ENCODE measurements at places on chromosomes 7 and 10.

DNA sequence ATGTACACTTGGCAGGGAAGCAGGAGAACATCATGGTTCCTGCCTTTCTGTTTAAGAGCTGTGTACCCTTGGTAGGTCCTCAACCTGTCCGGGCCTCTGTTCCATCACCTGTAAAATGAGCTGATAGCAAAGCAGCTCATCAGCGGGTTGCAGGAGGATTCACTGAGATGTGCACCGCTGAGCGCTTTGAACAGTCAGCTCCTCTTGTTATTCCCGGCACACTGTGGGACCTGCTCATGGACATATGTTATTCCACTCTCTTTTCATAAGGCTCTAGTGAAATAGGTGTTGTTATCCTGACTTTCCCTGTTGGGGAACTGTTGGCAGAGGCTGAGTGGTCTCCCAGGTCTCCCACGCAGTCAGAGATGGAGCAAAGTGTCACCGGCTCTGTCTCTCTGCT, 497.5 kb upstream of the ZMIZ1 start:
- no peak for DNase-seq

GRCh38 chr7:46133072-46133471, 212.0 kb upstream of the IGFBP3 start:
- DNase-seq: no peak

- no peak for DNase-seq
Measured at GRCh38 chr7:22751341-22751740, 24.3 kb downstream of the IL6 start.

DNA sequence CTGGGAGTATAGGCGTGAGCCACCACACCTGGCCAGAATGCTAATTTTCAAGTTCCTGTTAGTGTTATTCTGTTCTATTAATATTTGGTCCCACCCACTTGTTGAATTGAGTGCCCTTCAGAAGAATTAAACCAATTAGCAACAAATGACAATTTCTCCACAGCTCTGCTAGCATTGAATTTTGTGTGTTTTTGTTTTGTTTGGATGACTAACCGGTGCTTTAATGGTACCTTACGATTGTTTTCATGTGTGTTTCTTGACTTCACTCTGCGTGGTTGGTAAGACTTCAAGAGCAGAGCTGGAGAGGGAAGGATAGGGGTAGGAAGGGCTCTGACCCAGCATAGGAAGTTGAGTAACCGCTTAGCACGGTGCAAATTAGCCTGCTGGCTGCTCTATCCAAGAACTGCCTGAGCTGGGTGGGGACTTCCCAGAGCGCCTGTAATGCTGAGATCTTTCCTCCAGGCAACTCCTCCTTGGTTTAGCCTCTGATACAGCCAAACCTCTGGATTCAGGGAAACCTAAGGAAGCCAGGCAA, 4.6 kb downstream of the ARPC1B start:
- DNase-seq: no peak

DNA sequence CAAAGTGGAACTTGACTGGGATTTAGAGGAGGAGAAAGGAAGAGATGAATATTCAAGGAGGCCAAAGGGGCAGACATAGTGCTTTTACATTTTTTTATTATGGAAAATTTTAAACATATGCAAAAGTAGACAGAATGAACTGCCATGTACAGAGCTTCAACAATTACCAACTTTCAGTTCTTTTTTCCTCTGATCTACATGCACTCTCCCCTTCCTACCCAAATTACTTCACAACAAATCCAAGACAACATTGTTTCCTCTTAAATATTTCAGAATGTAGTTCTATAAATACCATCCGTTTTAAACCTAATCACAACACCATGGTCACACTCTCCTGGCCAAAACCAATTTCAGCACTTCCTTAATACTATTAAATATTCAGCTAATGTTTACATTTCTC, 83.5 kb upstream of the FZD1 start:
- no peak for DNase-seq

- DNase-seq: no peak
Measured at GRCh38 chr7:135692055-135692454, 29.7 kb downstream of the STMP1 start.

- peak; percentile 66 for DNase-seq
Measured at GRCh38 chr10:14184841-14185315, 145.8 kb downstream of the FRMD4A start.

DNA sequence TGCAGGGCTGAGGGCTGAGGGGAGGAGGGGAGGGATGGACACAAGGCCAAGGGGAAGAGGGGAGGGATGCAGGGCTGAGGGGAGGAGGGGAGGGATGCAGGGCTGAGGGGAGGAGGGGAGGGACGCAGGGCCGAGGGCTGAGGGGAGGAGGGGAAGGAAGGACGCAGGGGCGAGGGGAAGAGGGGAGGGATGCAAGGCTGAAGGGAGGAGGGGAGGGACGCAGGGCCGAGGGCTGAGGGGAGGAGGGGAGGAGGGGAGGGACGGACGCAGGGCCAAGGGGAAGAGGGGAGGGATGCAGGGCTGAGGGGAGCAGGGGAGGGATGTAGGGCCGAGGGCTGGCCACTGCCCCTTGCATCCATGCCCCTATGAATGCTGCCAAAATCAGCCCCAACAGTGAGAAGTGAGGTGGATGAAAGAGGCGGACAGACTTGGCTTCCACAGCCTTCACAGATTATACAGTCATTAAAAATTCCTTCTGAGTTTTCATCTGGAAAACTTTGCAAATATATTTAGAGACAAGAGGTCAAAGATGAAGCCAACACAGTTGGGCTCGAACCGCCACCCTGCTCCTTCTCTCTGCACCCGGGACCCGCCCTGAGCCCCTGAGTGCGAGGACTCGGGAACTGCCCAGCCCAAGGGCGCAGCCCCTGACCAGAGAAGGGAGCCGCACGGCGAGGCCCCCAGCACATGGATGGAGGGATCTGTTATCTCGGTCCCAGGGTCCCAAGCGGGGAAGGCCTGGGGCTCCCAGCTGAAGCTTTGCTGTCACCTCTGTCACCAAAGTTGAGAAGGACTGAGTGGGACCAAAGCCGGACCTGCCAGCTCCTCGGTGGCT, 65.8 kb downstream of the DIP2C start:
- DNase-seq: no peak

DNA sequence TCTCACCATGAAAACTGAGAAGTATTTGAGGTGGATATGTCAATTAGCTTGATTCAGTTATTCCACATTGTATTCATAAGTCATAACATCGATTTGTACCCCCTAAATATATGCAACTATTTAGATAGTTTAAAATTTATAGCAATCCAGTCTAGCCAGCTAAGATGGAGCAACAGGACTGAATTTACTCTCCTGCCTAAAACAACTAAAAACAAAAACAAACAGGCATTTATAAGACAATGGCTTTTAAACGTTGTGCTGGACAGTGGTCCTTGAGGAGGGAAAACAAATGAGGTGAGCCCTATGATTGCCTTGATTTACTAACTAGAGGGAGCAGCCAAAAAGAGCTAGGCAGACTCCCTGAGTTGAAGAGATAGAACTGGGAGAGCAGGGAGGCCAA, 814 bp upstream of the GPAM start:
- no peak for DNase-seq

DNA sequence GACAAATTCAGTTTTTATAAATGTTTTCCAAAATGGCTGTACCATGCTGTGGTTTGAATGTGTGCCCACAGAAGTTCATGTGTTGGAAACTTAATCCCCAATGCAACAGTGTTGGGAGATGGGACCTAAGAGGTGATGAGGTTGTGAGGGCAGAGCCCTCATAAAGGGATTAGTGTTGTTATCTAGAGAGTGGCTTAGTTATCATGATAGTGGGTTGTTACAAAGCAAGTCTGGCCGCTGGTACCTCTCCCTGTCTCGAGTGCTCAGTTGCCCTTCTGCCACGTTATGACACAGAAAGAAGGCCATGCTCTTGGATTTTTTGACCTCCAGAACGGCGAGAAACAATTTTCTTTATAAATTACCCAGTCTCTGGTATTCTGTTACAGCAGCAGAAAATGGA, 119.0 kb downstream of the BTAF1 start:
- DNase-seq: no peak

DNA sequence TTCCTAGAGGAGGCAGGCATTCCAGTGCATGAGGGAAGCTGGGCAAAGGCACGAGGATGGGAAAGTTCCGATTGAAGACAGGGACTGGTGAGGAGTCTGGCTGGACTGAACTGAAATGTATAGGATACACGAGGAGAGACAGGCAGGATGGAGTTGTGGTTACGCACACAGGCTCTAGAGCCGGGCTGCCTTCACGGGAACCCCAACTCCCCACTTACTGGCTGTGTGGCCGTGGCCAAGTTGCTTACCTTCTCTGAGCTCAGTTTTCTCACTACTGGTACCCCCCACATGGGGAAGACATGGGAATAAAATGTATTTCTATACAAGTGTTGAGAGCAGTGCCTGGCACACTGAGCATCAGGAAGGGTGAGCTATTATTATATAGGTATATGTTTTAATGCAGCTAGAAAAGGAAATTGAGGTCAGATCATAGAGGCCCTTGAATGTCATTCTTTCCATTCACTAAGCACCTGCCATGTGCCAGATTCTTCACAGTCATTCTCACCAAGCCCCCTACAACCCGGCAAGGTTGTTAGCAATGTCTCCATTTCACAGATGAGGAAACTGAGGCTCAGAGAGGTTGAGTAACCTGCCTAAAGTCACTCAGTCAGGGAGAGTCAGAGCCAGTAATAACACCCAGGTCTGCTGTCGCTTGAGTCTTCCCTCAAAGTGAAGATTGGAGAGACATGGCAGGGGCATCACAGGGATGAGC, 9.7 kb downstream of the CHST3 start:
- DNase-seq: no peak

Measured in NCI-H774 (cell line).